ENCODE measurements at places on chromosomes 2 and 18.

DNA sequence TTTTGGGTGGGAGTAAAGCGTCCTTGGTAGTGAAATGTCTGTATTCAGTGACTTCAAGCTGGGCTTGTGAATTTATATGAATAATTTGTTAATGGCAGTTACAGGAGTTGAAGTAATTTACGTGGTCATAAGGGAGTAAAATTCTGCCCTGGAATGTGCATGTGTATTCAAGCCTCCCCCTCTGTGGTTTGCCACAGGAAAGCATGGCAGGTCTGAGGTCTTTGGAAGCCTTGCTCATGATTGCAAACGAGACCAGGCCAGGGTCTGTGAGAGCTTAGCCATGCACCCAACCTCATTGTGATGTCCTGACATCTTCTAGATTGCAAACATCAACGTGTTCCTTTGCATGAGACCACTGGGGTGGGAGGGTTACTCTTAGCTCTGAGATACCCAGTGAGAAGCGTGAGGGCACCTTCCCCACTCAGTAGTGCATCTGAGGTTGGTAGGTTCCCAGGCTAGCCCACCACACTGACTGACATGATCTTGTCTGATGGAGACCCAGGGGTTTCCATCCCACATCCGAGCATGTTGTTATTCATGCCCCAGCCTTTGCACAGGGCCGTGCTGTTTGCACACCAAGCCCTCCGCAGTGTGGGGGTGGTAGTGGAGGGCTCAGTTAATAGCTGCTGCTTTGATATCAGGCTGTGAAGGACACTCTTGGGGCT is 216.5 kb downstream of the KLHL29 start:
- DNase-seq = no peak

DNA sequence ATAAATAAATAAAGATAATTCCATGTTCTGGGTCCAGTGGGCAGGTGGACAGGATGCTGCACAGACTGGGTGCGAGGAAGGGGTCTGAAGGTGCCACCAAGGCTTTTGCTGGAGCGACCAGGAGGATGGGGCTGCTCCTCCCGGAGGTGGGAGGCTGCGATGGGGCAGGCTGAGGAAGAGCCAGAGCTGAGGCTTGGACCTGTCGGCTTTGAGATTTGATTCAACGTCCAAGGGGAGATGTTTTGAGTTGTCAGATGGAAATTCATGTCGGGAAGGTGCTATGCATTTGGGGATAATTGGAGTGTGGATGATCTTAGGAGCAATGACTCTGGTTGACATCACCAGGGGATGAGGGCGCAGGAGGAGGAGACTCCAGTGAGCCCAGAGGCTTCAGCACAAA is 11.7 kb downstream of the ALLC start:
- no peak for DNase-seq

DNA sequence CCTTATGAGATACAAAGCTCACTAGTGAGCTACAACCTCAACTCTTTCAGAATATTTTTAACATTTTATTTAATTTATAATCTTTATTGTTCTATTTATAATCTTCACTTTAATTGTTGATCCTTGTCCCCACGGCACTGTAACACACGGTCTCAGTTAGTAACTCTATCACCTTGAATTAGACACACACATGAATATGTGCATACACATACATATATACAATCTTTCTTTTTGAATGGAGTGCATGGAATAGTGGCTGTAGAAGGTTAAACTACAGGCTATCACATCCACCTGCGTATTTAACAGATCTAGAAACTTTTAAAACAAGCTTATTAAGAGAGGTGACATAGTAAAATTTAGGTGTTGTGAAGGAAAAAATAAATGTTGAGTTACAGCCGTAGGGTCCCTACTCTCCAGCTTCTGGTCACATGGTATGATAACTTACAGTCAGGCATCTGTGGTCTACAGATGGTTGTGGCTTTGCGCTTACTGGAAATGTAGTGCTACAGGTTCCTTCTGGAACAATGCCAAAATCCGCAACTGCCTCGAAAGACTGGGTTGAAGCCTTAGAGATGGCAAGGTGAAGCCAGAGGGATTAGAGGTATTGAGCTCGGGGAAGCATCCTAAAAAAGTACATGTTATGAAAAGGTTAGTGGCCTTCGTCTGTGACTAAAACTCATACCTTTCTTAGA is 1324.1 kb upstream of the SLC39A10 start:
- DNase-seq = no peak

GRCh38 chr2:45191146-45191863 is 182.1 kb upstream of the SIX2 start:
- DNase-seq = no peak

DNA sequence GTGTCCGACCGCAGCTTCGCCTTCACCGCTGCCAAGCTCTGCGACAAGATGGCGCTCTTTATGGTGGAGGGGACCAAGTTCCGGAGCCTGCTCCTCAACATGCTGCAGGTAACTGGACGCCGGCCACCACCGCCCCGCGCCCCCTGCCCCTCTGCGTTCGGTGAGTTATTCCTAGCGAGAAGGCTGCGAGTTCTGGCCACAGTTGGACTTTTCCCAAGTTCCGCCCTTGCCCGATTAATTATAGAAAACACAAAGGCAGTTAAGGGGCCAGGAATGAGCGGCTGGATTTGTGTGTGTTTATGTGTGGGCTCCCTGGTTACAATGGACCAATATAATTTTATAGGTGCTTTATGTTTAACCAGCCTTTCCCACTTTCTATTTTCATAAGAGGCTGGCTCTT is 189.2 kb downstream of the SMAD7 start:
- no peak for DNase-seq

Measured in DMS79 (cell line).